ENCODE measurements at places on chromosomes 5 and 9.

DNA sequence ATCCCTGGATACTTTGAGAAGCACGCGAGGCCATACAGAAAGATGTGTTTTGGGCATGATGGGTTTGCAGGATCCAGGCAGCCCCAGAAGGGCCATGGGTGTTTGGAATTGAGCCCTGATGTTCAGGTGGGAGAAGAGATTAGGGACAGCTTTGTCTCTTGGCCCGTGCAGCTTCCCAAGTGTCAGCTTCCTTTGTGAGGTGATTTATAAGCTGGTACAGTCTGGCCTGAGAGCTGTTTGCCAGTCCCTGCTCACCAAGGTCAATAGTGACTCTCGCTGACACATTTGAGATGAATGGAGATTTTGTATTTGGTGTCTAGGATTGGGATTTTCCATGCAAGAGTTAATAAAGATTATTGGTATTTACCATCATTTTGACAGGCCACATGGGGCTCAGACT, 165.9 kb downstream of the ICE1 start:
- no peak for DNase-seq

- no peak for DNase-seq
These were observed 30.6 kb upstream of the TRIM32 start for GRCh38 chr9:116656501-116656971.

- no peak for DNase-seq
These were observed 125.8 kb upstream of the SNX2 start for GRCh38 chr5:122649080-122649479.

- no peak for DNase-seq
These were observed 7.1 kb downstream of the SYNPO start for GRCh38 chr5:150647275-150648251.

- DNase-seq: no peak
These were observed 27.2 kb downstream of the NEUROG1 start for GRCh38 chr5:135508496-135509005.

- DNase-seq: peak; percentile 18
These were observed 517 bp downstream of the KCNN2 start for GRCh38 chr5:114362197-114362976.

DNA sequence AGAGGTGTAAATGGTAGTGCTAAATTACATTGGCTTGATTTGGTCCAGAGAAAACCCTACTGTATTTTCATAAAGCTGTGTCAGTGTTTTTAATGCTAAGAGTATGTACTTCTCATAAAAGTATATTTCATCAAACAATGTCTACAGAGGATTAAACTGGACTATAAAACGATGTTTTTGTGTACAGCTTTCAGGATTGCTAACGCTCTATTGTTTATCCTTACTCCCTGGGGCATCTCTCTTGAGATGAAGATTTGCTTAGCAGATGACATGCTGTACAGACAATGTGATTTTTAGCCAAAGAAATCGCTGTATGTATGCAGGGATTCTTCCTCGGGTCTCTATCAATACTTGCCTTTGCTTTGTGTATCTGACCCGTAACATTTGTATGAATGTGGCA, 216.0 kb downstream of the FBXL7 start:
- DNase-seq: no peak

DNA sequence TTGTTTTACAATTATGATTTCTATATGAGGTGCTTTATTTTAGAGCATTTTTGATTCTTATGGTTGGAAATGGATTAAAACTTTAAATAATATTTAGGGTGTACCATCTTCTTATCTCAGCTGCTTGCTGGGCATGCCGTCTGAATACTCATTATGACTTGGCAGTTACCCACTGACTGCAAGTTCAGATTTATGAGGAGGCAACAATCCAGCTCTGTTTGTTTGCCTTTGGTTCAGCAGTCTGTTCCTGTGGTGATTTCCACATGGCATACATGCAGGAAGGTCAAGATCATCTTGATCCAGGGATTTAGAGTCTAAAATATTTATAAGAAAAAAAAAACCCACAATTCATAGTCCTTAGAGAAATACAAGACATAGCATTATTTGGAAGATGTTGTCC, 1254.5 kb upstream of the NUDT12 start:
- DNase-seq: no peak

- no peak for DNase-seq
These were observed 127.0 kb downstream of the ADAMTS12 start for GRCh38 chr5:33764786-33765185.

All from HFFc6 (cell line).